ENCODE measurements at places on chromosomes 16 and 17. TPM values are rescaled to one million over a fixed set of nuclear protein-coding genes. Genes with fewer than 3 reads are reported as not detected.

DNA sequence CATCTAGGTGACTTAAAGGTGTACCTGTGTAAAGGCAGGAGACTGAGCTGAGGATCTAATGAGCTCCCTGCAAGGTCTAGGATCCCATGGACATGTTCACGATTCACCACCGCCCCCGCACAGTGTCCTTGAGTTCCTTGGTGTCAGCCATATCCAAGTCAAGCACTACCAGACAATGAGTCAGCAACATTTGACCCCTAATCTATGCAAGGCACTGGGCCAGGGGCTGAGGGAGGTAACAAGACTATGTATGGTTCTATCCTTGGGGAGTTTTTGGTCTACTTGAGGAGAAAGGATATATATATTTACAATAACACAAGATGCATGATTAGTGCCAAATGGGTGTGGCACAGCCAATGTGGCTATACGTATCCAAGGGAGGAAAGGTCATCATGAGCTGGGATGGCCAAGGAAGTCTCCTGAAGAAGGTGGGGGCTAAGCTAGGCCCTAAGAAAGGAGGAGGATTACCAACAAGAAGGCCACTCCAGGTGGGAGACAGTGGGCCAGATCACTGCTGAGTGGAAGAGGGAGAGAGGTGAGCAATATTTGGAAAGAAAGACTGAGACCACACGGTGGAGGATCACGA lies 35.0 kb downstream of the ITGB3 start:
- no peak for DNase-seq

DNA sequence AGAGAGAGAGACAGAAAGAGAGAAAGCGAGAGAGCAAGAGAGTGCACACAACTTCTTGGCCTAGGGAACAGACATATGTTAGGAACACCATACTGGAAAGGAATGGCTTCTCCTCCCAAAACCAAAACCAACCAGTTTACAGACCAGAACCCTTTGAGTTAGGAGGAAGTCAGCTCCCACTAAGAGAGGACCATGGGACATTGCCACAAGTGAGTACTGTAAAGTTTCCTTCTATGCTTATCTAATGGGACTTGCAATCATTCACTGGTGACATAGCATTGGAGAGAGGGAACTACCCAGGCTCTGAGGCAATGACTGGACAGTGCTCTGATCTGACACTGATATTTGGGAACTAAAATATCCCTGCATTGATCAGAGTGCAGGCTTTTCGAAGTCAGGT lies 32.4 kb downstream of the TBC1D3B start:
- no peak for DNase-seq

Gene TP53TG3B
- not detected for total RNA-seq

- DNase-seq: no peak
These were observed 234.0 kb downstream of the MSI2 start for GRCh38 chr17:57490111-57490845.

GRCh38 chr16:4321286-4322120 lies 5.6 kb downstream of the GLIS2 start:
- no peak for DNase-seq

Gene KCNAB3
- total RNA-seq: 10.0 TPM

Gene TERB1
- total RNA-seq: not detected

Data from Karpas-422 (cell line).